Nephron progenitor cell (in vitro differentiated cells): ENCODE measurements at places on chromosomes 3 and 15.
A peak's percentile ranks its signal among the peaks of the same experiment; 100 is the strongest.

GRCh38 chr3:174869448-174869847 lies 10.3 kb downstream of the NAALADL2 start:
- H3K4me3 ChIP-seq, result no peak overlapping the region
- H3K27me3 ChIP-seq, result no peaks in the 10 kb centered on the region
- H3K4me1 ChIP-seq, result no peaks in the 10 kb centered on the region
- H3K27ac ChIP-seq, result no peak overlapping the region

DNA sequence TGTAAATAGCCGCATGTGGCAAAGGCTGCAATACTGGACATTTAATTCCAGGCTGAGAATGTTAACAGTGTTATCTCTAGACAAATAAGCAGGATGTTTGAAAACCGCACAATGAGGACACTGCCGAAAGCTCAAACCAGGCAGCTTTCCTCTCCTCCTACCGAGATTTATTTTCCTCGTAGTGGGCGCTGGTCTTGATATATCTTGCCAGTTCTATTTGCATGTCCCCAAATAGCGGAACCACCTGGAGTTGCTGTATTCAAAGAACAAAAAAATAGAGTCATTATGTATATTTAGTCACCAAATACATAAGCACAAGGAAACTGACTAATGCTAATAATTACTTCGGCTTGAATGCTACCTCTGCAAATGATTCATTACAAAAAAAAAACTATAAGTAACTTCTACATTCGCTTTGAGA lies 46.5 kb downstream of the CYFIP1 start:
- no peak overlapping the region for H3K4me3 ChIP-seq
- H3K36me3 ChIP-seq, result peaks cover 67% of the 10 kb centered on the region
- H3K27me3 ChIP-seq, result no peaks in the 10 kb centered on the region

- DNase-seq, result no peak
- no peaks in the 10 kb centered on the region for H3K36me3 ChIP-seq
- H3K4me3 ChIP-seq, result peak overlapping the region; percentile 28
- H3K27me3 ChIP-seq, result peaks cover 5% of the 10 kb centered on the region
Measured at GRCh38 chr3:155748611-155749365, 3.9 kb upstream of the PLCH1 start.

DNA sequence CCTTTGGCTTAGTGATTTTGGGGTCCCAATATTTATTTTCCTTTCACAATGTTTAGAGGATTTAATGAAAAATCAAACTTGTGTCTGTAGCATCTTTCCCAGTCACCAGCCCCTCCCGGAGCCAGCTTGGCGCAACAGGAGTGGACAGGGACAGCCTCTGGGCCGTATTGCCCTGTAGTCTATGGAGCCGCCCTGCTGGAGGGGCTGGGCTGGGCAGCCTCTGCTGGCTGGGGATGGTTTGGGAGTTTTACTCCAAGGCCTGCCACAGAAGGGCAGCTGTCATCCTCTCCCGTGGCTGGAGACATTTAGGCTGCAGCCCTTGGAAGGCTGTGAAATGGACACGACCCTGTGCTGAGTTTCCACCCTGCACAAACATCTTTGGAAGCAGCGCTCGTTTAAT lies 89.4 kb upstream of the RGMA start:
- no peak overlapping the region for H3K27ac ChIP-seq
- no peak for DNase-seq

- H3K4me3 ChIP-seq, result no peak overlapping the region
- H3K27ac ChIP-seq, result peak overlapping the region; percentile 21
- no peak for DNase-seq
- H3K27me3 ChIP-seq, result no peaks in the 10 kb centered on the region
- no peaks in the 10 kb centered on the region for H3K36me3 ChIP-seq
- H3K4me1 ChIP-seq, result peaks cover 34% of the 10 kb centered on the region
Measured at GRCh38 chr3:177449360-177450006, 252.2 kb upstream of the TBL1XR1 start.

DNA sequence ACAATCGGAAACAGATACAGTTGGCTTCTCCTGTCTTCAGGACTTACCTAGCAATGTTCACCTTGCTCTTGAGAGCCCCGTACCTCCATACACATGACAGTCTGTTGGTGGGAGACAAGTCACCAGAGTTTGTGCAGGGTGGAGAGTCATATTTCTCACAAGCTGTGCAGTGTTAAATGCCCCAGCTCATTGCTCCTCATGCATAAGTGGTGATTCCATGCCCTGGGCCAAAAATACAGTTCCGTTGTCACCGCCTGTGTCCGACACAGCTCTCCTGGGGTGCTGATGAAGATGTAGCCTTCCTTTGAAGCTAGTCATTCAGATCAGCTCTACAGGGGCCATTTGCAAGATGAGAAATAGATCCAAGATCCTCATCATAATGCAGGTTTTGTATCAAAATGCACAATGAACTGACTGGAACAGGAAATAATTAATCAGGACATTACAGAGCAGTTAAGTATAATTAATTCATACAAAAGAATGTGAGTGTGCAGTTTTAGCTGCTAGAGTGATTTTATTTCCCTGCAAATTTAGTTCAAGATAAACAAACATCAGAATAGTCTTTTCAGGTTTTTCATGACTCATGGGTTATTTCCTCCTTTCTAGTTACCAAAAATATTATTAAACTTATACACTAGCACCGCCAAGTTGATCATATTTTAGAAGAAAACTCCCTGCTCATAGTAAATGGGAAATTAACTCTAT lies 66.5 kb downstream of the CD47 start:
- H3K27ac ChIP-seq, result no peak overlapping the region
- no peaks in the 10 kb centered on the region for H3K36me3 ChIP-seq
- DNase-seq, result no peak
- no peaks in the 10 kb centered on the region for H3K27me3 ChIP-seq
- no peak overlapping the region for H3K4me3 ChIP-seq
- peaks cover under 1% of the 10 kb centered on the region for H3K4me1 ChIP-seq

DNA sequence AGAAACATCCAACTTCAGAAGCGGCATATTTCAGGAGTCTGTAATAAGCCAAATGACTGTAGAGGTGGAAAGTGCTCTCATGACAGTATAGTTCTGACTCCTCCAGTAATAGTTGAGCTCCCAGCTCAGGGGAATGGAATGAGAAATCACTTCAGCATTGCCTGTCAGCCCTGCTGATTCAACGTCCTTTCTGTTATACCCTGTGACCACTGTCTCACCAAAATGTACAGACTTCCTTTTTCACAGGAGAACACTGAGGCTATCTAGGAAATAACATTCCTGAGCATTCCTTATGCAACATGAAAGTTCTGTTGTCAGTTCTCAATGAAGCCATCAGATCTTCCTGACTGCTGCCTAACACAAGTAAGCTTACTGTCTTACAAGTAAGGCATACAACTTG lies 284.5 kb upstream of the MME start:
- H3K4me3 ChIP-seq, result no peak overlapping the region
- H3K27ac ChIP-seq, result no peak overlapping the region
- peaks cover 6% of the 10 kb centered on the region for H3K27me3 ChIP-seq
- DNase-seq, result no peak

DNA sequence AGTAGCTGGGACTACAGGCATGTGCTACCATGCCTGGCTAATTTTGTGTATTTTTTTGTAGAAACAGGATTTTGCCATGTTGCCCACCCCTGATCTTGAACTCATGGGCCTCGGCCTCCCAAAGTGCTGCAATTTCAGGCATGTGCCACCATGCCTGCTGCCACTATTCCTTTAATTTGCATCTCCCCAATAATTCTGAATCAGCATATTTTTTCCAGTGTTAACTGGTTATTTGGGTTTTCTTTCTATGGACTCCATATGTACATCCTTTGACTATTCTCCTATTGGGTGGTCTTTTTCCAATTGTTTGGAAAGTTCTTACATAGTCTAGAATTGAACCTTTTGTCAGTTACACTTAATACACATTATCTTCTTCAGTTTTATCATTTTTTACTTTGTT lies 28.1 kb downstream of the HLTF start:
- no peaks in the 10 kb centered on the region for H3K4me1 ChIP-seq
- DNase-seq, result no peak
- no peak overlapping the region for H3K27ac ChIP-seq
- H3K36me3 ChIP-seq, result peaks cover 81% of the 10 kb centered on the region
- H3K4me3 ChIP-seq, result no peak overlapping the region
- H3K27me3 ChIP-seq, result no peaks in the 10 kb centered on the region

DNA sequence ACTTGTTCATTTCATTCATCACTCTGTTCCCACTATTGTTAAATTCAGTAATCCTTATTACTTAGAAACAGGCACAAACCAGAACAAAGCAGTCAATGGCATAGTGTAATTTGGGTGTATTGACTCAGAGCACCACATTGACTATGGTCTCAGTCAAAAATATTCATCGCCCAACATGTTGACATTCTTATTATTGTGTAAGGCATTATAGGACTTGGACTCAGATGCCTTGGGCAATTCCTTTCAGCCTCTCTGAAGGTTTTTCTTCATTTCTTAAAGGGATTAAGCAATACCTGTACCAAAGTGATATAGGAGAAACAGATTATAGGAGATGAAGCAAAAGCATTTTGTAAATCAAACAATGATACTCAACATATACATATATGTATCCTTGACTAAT lies 114.7 kb upstream of the BHLHE40 start:
- no peak overlapping the region for H3K27ac ChIP-seq
- H3K4me3 ChIP-seq, result no peak overlapping the region

- H3K4me1 ChIP-seq, result peaks cover 52% of the 10 kb centered on the region
- H3K4me3 ChIP-seq, result no peak overlapping the region
- H3K36me3 ChIP-seq, result peaks cover 4% of the 10 kb centered on the region
- no peaks in the 10 kb centered on the region for H3K27me3 ChIP-seq
- no peak for DNase-seq
- peak overlapping the region; percentile 68 for H3K27ac ChIP-seq
Measured at GRCh38 chr3:116096631-116097030, 348.7 kb downstream of the LSAMP start.

- peaks cover 46% of the 10 kb centered on the region for H3K36me3 ChIP-seq
- no peaks in the 10 kb centered on the region for H3K27me3 ChIP-seq
- peaks cover 28% of the 10 kb centered on the region for H3K4me1 ChIP-seq
- H3K4me3 ChIP-seq, result peak overlapping the region; percentile 85
- no peak for DNase-seq
- H3K27ac ChIP-seq, result no peak overlapping the region
Measured at GRCh38 chr3:63914312-63914711, 2.1 kb upstream of the SCAANT1 start.

DNA sequence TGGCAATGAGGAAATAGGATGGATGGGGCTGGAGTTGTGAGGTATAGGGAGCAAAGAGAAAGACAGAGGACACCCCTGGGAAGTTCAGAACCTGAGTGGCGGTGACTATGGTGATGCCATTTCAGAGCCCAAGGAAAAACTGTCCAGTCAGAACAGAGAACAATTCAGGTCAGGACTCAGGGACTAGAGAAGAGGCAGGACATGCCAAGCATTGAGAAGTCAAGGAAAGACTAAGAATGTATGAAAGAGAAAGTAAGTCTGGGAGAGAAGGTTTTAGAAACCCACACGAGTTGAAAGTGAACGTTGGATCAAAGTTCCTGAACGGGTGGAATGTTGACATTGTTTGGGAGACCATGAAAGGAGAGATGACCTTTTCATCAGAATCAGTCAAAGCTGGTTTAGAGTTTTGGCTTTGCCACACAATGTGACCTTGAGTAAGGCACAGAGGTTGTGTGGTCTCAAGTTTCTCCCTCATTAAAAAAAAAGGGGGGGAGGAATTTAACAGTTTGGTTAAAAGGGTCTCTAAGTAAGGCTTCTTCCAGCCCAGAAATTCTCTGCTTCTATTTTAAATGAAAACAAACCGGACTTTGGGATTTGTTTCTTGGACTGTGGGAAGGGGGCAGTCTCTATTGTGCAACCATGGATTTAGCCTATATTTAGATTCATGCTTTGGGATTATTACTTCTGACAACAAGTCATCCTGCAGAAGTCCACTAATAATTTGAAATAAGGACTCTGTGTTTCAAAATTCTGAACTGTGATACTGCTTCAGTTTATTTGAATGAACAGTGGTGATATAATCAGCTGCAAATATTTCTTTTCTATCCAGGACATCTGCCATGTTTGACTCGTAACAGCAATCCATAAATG lies 315.9 kb upstream of the TBL1XR1 start:
- no peaks in the 10 kb centered on the region for H3K27me3 ChIP-seq
- H3K36me3 ChIP-seq, result no peaks in the 10 kb centered on the region
- DNase-seq, result no peak
- peaks cover 6% of the 10 kb centered on the region for H3K4me1 ChIP-seq
- peak overlapping the region; percentile 93 for H3K27ac ChIP-seq

GRCh38 chr15:67594770-67595169 lies 52.3 kb downstream of the MAP2K5 start:
- H3K36me3 ChIP-seq, result peaks cover 26% of the 10 kb centered on the region
- H3K4me1 ChIP-seq, result peaks cover 64% of the 10 kb centered on the region
- H3K27me3 ChIP-seq, result no peaks in the 10 kb centered on the region
- no peak overlapping the region for H3K27ac ChIP-seq
- DNase-seq, result no peak

DNA sequence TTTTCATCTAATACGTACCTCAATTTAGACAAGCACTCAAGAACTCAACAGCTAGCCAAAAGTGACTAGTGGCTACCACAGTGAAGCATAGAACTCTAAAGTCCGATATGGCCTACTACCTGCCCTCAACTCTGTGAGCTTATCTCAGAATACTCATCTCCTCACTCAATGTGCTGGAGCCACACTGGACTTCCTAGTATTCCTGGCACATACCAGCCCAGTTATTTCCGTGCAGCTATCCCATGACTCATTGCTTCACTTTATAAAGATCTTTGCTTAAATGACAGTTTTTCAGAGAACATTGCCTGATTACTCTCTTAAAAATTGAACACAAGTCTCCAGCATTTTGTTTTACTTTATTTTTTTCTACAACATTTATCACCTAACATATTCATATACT lies 524.7 kb downstream of the PYDC2 start:
- no peak overlapping the region for H3K27ac ChIP-seq
- H3K27me3 ChIP-seq, result peaks cover 3% of the 10 kb centered on the region

GRCh38 chr15:52213206-52213605 lies 22.0 kb upstream of the GNB5 start:
- no peak for DNase-seq
- H3K27ac ChIP-seq, result no peak overlapping the region
- no peaks in the 10 kb centered on the region for H3K36me3 ChIP-seq
- H3K27me3 ChIP-seq, result no peaks in the 10 kb centered on the region

DNA sequence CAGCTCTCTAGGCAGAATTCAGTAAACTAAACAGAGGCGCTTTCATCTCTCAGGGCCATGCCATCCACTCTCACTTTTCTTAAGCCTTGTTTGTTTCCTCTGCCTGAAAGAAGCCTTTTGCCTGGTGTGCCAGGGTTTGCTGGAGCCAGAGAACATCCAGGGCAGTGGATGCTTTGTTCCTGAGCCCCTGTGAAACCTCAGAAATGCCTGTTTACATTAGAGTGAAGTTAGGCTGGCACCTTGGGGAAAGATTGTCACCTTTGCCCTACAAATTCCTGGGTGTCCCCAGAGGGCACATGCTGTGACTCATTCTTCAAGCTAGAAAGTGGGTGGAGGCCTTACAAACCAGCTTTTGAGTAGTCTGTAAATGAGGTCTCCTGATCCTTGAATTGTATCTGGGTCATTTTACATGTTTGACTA lies 10.7 kb upstream of the TRAK1 start:
- peak overlapping the region; percentile 39 for H3K4me3 ChIP-seq
- peaks cover 31% of the 10 kb centered on the region for H3K36me3 ChIP-seq
- DNase-seq, result no peak
- H3K4me1 ChIP-seq, result peaks cover 42% of the 10 kb centered on the region

GRCh38 chr3:156633335-156633734 lies 41.1 kb upstream of the TIPARP start:
- H3K27me3 ChIP-seq, result no peaks in the 10 kb centered on the region
- H3K27ac ChIP-seq, result no peak overlapping the region
- no peak overlapping the region for H3K4me3 ChIP-seq
- no peaks in the 10 kb centered on the region for H3K36me3 ChIP-seq
- H3K4me1 ChIP-seq, result peaks cover 30% of the 10 kb centered on the region
